Kidney tubule cell (primary cell): ENCODE measurements at places on chromosomes 2 and 18.
A peak's percentile ranks its signal among the peaks of the same experiment; 100 is the strongest.

DNA sequence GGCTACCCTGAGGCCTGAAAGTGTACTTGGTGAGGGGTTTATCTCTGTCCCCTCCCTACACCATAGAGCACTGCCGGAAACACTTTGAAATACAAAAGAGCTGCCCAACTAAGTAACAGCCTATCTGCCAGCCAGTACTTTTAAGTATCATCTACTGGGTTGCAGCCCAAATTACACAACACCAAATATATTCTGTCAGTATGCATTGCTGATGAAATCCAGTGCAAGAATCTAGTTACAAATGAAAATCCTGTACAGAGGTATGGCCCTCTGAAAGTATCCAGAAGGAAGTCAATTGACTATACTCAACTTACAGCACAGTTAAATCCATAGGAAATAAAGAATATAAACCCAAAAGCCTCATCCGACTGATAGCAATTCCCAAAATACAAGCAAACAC, 280.8 kb downstream of the CCDC85A start:
- no peak for DNase-seq

- peak; percentile 22 for DNase-seq
These were observed 26.9 kb downstream of the MAIP1 start for GRCh38 chr2:199982126-199982843.

DNA sequence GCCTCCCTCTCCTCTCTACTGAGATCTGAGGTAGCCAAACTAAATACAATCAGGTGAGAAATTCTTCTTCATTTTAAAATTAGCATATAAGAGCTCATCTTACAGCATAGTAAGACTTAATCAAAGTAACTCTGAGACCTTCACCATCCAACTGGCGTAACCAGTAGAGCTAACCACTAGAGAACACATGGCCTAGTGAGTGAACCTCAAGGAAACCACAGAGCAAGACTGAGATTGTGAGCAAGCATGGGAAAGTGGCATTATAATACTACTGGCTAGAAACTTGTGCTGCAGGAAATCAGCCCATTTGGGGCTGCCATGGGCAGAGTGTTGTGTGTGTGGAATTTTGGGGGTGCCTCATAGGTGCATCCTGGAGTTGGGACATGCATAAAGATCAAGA, 61.1 kb upstream of the SPHKAP start:
- no peak for DNase-seq

DNA sequence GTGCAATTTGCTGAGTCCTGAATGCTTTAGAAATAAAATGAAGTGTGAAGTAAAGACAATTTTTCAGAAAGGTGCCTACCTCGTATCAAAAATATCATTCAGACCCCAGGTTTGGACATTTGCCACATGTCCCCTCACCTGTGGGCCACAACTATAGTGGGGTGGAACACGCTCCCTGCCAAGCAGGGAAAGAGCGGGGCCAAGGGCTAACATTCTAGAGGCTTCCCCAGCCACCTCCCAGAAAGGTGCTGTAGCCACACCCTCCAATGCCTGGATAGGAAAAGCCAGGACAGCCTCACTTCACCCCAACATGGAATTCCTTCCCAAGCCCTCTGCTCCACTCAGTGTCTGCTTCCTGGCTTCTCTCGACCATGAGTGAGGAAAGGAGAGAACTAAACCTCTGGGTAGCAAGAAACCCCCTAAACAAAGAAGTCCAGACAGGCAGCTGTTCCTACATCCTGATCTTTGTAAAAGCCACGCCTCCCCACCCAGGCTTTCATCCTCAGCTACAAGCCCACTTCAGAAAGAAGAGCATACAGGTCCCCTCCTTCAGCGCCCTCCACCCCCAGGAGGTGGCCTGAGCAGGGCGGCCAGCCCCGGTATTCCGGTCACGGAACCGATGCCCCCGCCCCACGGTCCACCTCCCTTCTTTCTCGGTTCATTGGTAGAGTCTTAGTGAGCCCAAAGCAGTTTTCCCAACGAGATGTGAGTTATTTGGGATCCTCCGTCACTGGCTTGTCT, 2.1 kb downstream of the COL6A3 start:
- DNase-seq, result no peak

- no peak for DNase-seq
These were observed 2.3 kb downstream of the KCNE4 start for GRCh38 chr2:223054193-223054781.

- DNase-seq, result peak; percentile 40
These were observed 50.5 kb downstream of the DDX1 start for GRCh38 chr2:15642011-15642814.

DNA sequence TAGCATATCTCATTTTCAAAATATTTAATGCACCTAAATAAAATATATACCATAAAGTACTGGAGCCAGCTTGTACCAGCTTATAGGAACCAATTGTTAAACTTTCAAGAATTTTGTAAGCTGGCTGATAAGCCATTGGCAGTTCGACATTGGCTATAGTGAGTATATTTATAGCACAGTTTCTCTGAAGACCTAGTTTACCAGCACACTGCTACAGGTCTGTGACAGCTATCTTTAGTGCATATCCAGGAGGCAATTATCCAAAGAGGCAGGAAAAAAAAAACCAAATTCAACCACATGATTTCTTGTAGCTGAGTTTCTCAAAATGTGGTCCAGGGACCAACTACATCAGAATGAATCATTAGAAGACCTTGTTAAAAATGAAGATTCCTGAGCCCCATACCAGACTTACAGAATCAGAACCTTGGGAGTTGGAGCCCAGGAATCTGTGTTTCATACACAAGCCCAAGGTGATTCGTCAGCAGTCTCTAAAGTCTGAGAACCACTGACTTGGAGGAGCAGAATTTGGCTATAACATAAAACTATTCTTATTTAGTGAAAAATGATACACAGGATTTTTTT, 279.0 kb upstream of the NRP2 start:
- DNase-seq, result peak; percentile 28

GRCh38 chr18:7366597-7366996, 135.7 kb downstream of the LRRC30 start:
- no peak for DNase-seq

DNA sequence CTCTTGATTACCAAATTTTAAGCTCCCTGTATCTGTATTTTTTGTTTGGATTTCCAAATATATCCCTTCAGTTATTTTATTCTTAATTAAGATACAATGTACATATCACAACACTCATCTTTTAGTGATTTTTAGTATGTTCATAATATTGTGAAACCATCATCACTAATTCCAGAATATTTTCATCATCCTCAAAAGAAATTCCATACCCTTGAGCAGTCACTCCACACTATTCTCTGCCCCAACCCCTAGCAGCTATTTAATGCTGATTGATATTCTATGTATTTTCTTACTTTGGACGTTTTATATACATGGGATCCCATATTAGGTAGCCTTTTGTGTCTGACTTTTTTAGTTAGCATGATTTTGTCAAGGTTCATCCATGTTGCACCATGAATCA, 127.4 kb upstream of the SLC8A1 start:
- DNase-seq, result no peak

- DNase-seq, result peak; percentile 80
These were observed 37.6 kb downstream of the PTPN18 start for GRCh38 chr2:130393318-130393910.

- DNase-seq, result peak; percentile 35
These were observed 185.9 kb upstream of the CCDC150 start for GRCh38 chr2:196453613-196454047.

GRCh38 chr2:240141736-240142135, 1.3 kb upstream of the OTOS start:
- DNase-seq, result no peak

DNA sequence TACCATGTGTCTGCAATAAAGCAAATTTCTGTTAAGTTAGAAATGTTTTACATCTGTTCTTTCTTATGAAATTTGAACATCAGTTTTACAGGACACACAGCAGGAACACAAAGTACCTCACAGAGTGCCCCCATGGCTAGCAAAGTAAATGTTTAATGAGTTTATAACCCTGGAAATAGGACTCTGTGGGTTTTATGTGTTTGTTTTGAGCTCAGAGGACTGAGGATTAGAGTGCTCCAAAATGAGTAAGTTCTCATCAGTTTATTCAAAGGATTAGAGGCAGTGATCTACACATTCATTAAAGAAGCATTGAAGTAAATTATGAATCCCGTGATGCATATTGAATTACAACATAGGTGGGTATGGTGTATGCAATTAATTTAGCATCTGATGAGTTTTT, 281.8 kb downstream of the GULP1 start:
- no peak for DNase-seq

- peak; percentile 97 for DNase-seq
These were observed at the start of gene VRK2 for GRCh38 chr2:58046585-58047372. TSS of gene VRK2 (plus strand) at chr2:58046806. CDS start at chr2:58048832, 2,026 bp downstream.

DNA sequence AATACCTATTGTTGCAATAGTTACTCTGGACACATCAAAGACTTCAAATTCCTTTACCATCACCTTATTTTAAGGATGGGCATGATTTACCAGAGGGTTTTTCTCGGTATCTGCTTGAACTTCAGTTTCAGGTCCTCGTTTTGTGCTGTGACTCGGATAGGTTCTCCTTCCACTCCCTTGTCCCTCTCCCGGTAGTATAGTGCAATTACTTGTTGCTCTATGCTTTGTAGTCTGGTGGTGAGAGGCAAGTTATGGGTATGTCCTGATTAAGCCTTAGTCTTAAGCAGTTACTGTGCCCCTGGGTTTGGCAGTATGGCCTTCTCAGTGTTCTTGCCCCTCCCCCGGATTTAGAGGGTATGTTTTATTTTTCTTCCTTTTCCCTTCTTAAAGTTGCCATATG, 96.6 kb downstream of the RHBDD1 start:
- DNase-seq, result no peak

DNA sequence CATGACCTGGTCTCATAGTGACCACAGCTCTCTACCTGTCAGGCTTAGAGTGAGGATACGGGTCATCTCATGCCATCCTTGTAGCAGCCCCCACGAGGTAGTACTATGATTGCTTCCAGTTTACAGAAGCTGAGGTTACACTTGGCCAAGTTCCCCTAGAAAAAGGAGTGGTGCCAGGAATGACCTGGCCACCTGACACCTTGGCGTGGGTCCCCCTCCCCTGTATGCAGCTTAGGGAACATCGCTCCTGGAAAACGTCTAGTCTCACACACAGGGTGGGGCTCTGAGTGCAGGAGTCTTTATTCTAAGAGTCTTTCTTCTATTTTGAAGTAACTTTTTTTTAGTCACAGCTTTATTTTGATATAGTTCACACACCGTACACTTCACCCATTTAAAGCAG, 14.8 kb downstream of the NPPC start:
- DNase-seq, result no peak

GRCh38 chr2:185128996-185129395, 530.7 kb downstream of the ZNF804A start:
- DNase-seq, result no peak

DNA sequence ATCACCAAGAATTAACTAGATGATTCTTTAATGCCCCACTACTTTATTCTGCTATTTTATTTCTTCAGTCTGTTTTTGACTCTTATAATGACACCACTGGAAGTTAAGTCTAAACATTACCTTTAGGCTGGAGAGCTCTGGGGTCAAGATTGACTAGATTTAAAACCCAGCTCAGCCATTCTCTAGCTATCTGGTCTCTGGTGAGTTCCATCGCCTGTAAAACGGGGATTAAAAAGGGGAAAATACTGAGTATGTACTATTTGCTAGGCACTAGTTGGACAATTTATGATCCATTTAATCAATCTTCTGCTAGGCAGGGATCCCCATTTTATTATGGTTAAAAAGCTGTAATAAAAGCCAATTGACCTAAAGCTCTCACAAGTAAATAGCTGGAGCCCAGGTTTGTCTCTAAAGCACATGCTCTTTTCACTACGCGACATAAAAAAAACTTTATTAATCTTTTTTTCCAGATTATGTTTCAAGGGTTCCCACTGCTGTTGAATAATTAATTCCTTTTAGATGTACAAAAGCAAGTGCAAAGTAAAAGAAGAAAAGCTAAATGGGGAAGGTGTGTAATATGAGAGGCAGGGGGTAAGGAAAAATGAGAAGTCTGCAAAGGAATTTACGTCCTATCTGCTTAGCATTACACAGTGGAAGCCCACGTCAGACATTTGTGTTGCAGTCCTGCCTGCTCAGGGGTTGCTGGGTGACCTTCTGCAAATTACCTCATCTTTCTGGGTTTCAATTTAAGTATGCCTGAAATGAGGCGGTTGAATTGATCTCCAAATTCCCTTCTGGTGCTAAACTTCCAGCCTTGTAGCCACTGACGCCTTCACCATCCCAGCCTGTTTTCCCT, 918 bp upstream of the NABP1 start:
- DNase-seq, result peak; percentile 87

DNA sequence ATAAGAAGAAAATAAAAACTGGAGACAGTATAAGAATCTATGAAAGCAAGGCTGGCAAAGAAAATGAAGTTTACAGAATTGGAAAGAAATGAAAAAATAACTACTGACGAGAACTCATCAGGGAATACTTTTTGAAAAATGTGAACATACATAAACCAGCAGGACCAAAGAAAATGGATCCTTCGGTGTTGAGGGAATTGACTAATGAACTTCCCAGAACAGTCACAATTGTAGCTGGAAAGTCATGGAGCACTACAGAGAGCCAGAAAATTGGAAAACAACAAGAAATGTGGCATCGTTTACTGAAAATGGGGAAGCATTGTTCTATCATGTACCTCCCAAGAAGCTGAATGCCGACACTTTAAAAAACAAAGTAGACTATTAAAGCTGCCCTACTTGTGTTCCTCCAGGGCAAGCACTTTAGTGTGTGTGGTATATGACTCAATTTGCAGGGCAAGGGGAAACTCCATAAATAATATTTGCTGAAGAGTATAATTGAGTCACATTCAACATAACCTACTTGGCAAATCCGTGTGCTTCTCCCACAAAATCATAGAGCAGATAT, 1221.6 kb upstream of the NRXN1 start:
- no peak for DNase-seq

DNA sequence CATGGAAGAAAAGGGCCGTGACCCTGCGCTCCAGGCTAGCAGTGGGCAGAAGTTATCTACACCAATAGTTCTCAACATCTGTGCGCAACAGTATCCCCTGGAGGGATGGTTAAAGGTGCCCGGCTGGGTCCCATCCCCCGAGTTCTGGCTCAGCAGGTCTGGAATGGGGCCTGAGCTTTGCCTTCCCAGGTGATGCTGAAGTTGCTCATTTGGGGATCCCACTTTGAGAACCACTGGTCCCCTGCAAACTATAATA, 31.1 kb downstream of the DNMT3A start:
- DNase-seq, result no peak
